Stimulated activated CD4-positive, alpha-beta T cell treated with anti-CD3 and anti-CD28 coated beads, Interleukin-4, amount 100 ng/mL, for 1 hour (primary cell): ENCODE measurements at places on chromosomes 4 and X.
A peak's percentile ranks its signal among the peaks of the same experiment; 100 is the strongest.

DNA sequence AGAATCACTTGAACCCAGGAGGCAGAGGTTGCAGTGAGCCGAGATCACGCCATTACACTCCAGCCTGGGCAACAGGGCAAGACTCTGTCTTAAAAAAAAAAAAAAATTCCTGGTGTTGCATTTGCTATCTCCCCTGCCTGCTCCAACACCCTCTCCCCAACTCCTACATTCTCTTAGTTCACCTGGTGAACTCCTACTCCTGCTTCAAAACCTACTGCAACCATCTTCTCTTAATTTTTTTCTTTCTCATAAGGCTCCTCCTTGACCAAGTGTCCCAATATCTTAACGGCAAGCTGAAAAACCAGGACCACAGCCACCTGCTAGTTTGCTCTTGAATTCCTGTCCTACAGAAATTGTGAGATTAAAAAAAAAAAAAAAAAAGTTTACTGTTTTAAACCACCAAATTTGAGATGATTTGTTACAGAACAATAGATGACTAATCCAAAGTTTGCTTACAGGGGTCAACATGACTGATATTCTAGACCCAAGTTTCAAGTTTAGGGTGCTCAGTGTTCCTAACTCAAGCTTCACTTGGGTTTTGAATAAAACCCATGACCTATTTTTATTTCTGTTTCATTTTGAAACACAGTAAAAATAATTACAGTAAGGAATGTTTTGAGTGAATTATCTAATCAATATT lies 13.1 kb upstream of the ANXA5 start:
- no peak for DNase-seq

GRCh38 chrX:83008415-83008814 lies 499.7 kb upstream of the POU3F4 start:
- DNase-seq: no peak

DNA sequence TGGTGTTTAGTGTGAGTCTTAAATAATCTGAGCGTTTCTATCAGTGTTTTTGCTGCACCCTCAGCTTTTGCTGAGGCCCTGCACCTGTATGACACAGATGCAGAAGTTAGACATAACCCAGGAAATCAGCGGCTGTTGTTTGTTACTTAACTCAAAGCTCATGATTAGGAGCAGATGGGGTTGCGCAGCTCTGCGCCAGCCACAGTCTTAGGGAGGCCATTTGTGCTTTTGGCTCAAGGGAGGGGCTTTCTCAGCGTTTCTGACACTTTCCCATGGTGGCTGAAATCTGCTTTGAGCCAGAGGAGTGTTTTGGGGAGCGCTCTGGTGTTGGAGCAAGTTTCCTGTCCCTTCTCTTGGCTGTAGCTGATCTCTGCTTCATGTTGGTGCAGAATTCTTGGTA lies 433.8 kb downstream of the NAF1 start:
- no peak for DNase-seq

DNA sequence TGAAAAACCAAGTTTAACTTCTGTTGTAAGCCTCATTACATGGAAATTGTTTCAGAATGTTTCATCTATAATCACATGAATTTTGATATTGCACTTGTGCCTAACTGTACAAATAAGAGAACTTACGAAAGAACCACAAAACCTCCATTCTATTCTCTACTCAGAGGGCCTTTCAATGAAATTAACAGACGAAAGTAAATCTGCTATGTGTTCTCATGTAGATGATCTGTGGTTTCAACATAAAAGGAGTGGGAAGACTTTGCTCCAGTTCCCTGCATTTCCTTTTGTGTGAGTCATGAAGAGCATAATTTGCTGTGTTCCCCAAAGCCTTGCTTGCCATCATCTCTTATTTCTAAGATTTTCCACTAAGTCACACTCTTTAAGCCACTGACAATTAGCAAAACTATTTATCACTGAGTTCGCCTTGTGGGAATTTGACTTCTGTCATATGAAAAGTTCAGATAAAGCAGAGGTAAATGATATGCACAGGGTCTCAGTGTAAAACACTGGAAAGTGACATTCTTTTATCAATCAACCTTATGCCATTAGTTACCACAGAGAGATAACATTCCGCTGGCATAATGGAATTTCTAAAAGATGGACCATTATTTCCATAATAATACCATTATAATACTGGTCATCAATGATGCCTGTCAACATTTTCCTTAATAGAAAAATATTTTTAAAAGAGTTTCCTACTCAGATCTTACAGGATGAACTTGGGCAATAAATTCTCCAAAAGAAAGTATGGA lies 329.8 kb downstream of the NR3C2 start:
- no peak for DNase-seq

DNA sequence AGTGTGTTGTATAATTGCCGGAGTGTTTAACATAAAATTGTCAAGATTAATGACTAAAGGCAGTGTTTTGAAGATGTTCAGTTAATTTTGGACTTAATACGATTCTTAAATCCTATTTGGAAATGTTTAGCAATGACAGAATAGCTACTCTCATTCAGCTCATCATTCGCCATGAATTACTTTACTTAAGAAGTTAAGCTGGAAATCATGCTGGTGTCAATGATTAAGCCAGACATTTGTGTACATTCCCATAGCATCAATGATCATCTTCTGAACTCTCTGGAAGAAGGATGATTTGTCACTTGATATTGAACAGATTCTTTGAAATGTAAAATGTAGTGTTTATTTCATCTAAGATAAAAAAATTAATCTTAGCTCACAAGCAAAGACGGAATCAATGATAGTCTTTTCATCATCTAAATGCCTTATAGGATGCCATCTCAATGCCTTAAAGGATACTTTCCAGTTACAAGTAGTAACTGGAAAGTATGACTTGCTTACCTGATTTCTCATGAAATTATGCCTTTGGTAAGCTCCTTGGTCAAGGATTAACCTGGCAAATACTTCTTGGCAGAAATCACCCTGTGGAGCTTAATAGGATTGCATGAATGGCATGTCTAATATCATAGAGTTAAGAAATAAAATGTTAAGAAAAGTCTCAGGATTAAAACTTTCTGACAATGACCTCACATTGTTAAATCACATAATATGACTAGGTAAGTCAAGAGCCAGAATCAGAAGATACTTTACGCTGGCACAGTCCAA lies 515.5 kb upstream of the AGA start:
- no peak for DNase-seq

DNA sequence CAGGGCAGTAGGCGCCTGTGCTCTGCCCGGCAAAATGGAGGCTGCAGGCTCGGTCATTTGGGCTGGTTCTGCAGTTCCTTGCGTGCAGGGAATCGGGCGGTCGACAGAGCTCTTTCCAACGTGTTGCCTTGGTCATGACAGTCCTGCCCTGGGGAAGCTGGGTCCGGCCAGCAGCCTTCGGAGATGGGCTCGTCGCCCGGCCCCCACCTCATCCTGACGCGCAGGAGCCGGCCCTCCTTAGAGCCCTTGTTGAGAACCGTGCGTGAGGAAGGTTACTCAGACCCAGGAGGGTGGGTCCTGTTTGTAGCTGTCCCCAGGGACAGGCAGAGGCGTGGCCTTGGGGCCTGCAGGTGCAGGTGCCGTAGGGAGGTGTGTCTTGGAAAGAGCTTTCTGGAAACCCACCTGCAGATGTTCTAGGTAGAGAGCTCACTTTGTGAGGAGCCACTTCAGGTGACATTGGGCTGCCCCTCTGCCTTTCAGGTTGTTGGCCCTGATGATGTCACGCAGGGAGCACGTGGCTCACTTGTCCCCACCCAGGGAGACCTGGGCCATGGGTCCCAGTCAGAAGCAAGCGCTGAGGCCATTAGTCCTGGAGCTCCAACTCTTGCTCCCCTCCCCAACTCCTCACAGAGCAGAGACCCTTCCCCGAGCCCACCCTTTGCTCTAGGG lies 15.2 kb upstream of the HGFAC start:
- no peak for DNase-seq

- DNase-seq: no peak
These were observed 912.9 kb upstream of the INTU start for GRCh38 chr4:126719852-126720251.

DNA sequence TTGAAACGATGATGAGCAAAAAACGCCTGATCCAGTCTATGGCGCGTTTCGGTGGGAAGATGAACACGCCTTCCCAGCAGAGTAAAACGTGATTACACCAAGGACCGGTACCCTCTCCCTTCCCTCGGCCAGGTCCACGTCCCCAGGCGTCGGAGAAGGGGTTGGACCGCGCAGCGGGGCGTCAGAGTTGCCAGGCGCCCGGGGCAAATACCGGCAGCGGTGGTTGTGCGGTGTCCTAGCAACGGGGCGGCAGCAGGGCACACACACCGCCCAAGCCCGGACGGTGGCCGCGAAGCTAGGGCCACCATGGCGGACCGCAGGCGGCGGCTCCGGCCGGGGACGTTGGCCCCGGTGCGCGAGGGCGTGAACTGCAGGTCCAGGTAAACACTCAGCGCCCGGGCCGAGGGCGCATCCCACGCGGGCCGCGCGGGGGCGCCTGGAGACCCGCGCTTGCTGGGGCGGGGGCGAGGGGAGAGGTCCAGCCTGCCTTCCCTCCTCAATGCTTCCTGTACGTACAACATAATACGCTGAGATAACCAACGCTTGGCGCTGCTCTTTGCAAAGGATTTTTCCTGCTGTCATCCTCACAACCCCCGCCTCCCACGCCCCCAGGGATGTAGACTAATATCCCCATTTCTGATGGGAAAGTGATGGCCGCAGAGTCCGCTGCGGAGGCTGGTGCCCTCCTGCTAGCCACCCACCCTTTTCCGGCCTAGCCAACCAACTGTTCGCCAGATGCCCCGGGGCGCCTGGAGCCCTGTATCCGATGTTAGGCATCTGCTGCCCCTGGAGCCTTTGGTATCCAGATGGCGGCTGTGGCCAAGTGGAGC lies at the start of gene FAM47E:
FAM47E (plus strand) TSS at position 281 of the 830 bp plus-strand sequence; CDS start at position 307, 26 bp downstream.
- DNase-seq: peak; percentile 10

DNA sequence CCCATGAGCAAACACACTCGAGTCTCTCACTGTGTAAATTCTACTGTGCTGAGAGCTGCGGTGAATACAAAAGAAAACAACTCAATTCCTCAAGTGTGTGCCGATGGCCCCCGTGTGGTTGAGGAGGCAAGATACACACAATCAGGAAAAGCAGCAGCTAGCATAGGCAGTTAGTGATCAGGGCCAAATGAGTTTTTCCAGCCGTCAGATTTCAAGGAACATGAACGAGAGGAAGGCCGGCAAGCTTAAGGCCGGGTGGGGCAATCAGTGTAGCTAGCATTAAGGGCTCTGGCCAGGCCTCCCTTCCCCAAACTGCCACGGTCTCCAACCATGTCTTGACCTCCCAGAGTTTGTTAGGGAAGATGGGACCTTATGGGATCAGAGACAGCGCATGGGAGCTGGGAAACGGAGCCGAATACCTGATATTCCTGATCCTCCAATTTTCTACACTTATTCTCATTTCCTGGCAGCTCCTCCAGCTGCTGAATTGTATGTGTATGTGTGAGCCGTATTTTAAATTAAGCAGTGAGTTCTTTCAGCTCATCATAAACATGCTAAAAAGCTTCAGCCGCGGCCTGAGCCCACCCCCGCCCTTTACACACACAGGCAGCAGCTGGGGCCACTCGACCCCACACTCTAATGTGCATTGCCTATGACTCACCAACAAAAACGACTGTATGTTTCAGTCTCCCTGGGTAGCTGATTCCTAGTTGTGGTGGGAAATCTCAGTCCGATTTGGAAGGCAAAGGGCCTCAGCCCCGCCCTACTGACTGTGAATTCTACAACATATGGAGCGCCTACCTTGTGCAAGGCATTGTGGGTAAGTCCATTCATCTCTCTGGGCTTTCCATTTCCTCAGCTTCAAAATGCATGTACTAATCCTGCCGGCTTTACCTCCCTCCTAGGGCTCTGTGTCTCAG lies 59.9 kb downstream of the RTL9 start:
- no peak for DNase-seq

GRCh38 chr4:7233601-7234000 lies 41.3 kb downstream of the SORCS2 start:
- no peak for DNase-seq

DNA sequence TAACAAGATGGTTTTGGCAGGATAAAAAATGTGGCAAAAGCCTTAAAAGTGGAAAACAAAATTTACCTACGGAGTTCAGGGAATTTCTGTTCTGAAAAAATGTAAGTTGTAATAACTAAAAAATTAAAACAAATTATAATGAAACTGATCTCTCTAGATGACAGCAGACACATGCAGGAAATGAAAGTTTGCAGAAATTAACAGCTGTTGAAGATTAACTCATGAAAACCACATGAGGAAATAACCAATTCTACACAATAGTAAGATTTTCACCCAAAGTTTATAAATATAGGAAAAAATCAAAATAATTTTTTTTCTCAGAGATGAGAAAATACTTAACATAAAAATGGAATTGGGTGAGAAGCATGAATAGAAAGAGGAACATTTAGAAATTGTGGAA lies 47.5 kb upstream of the UGT2B15 start:
- DNase-seq: no peak

- DNase-seq: no peak
These were observed 53.0 kb downstream of the POF1B start for GRCh38 chrX:85326234-85327059.

DNA sequence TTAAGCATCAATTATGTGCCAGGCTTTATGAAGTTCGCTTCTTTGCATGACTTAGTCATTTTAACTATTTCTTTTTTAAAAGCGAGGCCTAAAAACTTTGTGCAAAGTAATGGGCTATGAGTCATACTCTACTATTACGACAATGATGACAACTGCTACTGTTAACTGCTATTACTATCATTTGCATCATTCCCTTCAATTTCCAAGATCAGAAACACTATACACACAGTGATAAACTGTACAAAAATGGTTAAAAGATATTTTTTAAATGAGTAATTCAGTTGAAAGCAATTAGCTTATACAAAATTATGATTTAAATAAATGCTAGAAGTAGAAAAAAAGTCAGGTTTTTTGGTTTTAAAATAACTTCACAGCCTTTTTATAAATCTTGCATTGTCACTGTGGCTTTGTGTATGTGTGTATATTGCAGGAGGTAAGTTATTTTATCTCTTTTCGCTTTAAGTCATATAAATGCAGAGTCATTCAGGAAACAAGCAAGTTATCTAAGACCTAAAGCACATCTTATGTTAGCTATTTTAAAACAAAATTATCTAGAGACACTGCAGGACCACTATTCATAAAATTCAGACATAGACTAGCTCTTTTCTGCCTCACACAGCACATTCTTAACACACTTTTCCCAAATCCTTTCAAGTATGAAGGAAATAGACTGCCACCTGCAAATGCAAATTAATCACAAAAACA lies 18.5 kb upstream of the CXCL3 start:
- DNase-seq: no peak

- DNase-seq: no peak
These were observed 34.0 kb downstream of the LHFPL1 start for GRCh38 chrX:112645774-112646173.

DNA sequence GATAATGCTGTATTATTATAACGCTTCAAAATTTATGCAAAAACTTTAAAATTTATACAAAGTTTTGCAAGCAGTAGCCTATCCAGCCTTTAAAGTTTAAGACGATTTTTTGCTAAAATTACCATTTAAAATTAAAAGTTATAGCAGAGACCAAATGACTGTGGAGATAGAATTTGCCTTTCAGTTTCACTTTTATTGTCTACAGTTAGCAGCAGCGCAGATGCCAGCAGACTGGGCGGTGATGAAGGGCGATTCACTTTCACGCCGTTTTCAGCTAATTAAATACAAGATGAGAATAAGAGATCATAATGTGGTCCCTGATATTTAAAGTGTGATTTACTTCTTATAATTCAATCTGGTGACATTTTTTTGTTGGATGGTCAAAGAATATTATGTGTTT lies 1381.5 kb upstream of the ADGRL3 start:
- no peak for DNase-seq
